Caco-2 (cell line): ENCODE measurements at places on chromosomes 4 and X.

- H3K4me3 ChIP-seq, result no peak overlapping the region
- H3K36me3 ChIP-seq, result no peaks in the 10 kb centered on the region
- no peaks in the 10 kb centered on the region for H3K27me3 ChIP-seq
- DNase-seq, result no peak
- H3K4me1 ChIP-seq, result no peaks in the 10 kb centered on the region
- no peak overlapping the region for H3K27ac ChIP-seq
These were observed 881.8 kb upstream of the GRID2 start for GRCh38 chr4:91422011-91422410.

DNA sequence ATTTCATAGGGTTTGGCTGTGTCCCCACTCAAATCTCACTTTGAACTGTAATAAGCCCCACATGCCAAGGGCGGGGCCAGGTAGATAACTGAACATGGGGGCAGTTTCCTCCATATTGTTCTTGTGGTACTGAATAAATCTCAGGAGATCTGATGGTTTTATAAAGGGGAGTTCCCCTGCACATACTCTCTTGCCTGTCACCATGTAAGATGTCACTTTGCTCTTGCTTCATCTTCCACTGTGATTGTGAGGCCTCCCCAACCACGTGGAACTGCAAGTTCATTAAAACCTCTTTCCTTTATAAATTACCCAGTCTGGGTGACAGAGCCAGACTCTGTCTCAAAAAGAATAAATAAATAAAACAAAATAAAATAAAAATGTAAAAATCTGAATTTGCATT is 95.9 kb downstream of the PDS5A start:
- no peak overlapping the region for H3K27ac ChIP-seq
- no peaks in the 10 kb centered on the region for H3K36me3 ChIP-seq
- no peak overlapping the region for H3K4me3 ChIP-seq
- H3K27me3 ChIP-seq, result no peaks in the 10 kb centered on the region

GRCh38 chr4:16670727-16671126 is 227.7 kb downstream of the LDB2 start:
- no peak for DNase-seq
- H3K36me3 ChIP-seq, result no peaks in the 10 kb centered on the region
- H3K4me3 ChIP-seq, result no peak overlapping the region
- no peaks in the 10 kb centered on the region for H3K27me3 ChIP-seq
- H3K27ac ChIP-seq, result no peak overlapping the region
- no peaks in the 10 kb centered on the region for H3K4me1 ChIP-seq

DNA sequence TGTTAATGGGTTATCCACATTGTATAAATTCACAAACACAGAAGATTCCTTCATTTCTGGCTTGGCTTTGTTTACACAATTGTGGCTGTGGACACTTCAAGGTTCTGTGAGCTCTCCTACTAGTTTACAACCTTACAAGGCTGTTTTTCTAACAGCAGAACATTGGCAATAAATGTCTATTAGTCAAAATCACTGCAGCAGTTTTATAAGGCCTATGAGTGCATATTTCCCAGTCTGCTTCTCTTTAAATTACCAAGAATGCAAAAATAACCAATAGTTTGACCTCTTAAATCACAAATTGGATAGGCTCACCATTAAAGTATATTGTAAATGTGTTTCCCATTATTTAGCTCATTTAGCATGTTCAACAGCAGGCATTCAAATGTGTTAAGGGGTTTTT is 239.2 kb downstream of the DKK2 start:
- H3K27me3 ChIP-seq, result no peaks in the 10 kb centered on the region
- no peaks in the 10 kb centered on the region for H3K36me3 ChIP-seq
- no peak overlapping the region for H3K27ac ChIP-seq
- no peak overlapping the region for H3K4me3 ChIP-seq
- peaks cover 22% of the 10 kb centered on the region for H3K4me1 ChIP-seq

DNA sequence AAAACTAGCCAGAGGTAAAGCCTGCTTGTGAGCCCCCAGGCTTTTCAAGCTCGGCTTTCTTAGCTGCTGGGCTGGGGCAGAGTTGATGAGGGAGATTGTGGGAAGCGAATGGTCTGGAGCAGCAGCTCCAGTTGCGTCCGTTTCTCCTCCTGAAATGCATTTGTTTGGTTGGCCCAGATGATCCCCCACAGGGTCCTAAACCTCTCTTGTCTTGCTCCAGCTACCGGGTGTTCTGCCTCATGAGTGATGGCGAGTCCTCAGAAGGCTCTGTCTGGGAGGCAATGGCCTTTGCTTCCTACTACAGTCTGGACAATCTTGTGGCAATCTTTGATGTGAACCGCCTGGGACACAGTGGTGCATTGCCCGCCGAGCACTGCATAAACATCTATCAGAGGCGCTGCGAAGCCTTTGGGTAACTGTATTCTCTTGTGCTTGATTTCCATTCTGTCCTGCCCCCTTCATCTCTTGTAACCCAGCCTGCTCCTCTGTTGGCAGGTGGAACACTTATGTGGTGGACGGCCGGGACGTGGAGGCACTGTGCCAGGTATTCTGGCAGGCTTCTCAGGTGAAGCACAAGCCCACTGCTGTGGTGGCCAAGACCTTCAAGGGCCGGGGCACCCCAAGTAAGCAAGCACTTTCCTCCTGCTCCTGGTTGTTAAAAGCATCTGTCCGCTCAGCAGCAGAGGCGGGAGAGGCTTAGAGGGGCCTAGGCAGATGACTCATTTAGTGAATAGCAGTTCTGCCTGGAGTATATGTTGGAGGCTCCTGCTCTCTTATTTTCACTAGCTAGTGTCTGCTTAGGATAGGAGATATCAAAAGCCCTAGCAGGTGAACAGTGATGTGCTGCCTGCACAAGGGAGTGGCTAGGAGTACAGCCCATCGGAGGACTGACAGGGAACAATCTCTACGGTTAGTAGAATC is 15.3 kb downstream of the TKTL1 start:
- H3K27me3 ChIP-seq, result no peaks in the 10 kb centered on the region
- H3K27ac ChIP-seq, result no peak overlapping the region
- H3K4me3 ChIP-seq, result no peak overlapping the region
- no peak for DNase-seq

DNA sequence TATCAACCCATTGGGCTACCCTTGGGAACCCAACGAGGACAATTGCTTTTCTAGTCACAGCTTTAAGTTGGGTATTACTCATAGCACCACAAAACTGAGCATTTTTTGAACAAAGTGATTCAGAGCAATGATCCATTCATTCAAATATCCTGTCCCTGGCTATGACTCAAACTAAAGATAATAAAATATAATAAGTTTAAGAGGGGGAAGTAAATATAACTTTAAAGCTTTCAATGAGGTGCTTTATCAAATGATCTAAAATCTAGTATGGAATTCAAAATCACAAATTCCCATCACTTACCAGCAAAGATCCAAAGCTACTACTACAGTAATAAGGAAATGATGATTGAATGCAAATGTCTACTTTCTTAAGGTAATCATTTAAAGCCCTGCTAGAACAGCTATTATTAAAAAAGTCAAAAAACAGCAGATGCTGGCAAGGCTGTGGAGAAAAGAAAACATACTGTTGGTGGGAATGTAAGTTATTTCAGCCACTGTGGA is 39.8 kb upstream of the S100G start:
- no peaks in the 10 kb centered on the region for H3K36me3 ChIP-seq
- no peak overlapping the region for H3K27ac ChIP-seq
- H3K4me3 ChIP-seq, result no peak overlapping the region
- no peak for DNase-seq
- no peaks in the 10 kb centered on the region for H3K27me3 ChIP-seq
- peaks cover 10% of the 10 kb centered on the region; the same call in 1 of the 2 replicates for H3K4me1 ChIP-seq

DNA sequence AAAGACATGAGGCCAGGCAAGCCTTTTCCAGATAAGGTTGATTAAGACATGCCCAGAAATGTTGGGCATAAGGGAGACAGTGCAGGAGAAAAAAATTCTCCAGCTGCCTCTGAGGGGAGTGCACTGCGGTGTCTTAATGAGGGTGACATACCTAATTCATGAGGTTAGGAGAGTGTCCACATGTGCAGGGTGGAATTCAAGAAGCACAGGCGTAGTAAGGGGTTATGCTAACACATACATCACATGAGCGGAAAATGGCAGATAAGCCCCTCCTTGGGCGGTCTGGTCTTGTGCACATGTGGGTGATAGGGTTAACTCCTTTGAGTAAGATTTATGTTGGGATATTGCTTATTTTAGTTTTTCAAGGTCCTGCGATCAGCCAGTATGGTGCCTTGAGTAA is 122.4 kb downstream of the PHKA2 start:
- no peak overlapping the region for H3K4me3 ChIP-seq
- no peaks in the 10 kb centered on the region for H3K27me3 ChIP-seq
- no peak overlapping the region for H3K27ac ChIP-seq
- no peaks in the 10 kb centered on the region for H3K36me3 ChIP-seq
- no peaks in the 10 kb centered on the region for H3K4me1 ChIP-seq

GRCh38 chr4:26267087-26267486 is 53.7 kb upstream of the RBPJ start:
- no peaks in the 10 kb centered on the region for H3K27me3 ChIP-seq
- H3K4me1 ChIP-seq, result no peaks in the 10 kb centered on the region
- DNase-seq, result no peak
- no peak overlapping the region for H3K4me3 ChIP-seq
